ENCODE measurements at places on chromosomes 4 and X.
A peak's percentile ranks its signal among the peaks of the same experiment; 100 is the strongest.

DNA sequence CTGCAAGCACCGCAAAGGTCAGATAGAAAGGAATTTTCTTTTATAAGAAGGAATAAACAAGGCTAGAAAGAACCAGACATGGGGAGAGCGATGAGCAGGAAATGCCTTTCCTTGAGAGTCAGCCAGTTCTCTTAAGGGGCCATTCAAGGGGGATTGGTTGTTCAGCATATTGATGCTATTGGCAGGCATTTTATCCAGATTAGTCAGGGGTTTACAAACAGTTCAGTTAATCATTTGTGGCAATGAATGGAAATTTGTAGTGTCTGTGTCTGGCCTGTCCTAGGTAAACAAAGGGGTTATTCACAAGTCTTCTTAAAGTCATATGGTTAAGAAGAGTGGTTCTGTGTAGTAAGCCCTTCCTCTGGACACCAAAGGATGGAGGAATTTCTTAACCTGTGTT lies 184.7 kb upstream of the FRMPD4 start:
- no peak for DNase-seq

DNA sequence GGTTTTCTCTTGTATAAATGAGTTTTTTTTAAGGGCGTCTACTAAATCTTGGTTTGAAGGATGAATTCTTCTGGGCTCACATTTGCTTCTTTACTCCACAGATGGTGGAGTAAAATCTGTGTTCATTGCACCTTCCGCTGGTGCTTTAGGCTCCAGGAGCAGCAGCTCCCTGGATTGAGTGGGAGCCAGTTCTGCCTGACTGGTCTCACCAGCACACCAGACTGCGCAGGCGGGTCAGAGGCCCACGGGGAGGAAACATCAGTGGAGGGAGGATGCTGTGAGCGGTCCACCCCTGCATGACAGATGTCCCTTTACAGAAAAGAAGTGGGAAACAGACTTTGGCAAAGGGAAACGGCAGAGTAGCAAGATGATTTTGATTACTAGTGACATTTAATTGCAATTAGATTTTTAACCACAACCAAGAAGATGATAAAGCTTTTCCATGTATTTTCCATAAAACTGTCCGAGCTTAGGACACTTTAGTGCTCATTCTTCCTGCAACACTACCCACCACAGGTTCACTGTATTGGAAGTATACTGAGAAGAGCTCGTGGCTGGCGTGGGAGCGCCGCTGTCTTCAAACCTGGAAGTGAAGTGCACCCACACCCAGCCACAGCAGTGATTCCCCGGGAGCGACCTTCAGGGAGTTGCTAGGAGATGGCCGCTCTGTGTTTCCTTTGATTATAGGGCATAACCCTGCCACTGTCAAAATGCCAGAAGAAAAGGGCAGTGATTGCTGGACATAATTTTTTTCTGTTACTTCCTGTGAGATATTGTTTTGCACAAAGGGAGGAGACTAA lies 95.2 kb downstream of the SORBS2 start:
- no peak for DNase-seq

- no peak for DNase-seq
These were observed 48.3 kb downstream of the PDK3 start for GRCh38 chrX:24513416-24513815.

GRCh38 chr4:86221002-86221401 lies 138.9 kb downstream of the MAPK10 start:
- no peak for DNase-seq

DNA sequence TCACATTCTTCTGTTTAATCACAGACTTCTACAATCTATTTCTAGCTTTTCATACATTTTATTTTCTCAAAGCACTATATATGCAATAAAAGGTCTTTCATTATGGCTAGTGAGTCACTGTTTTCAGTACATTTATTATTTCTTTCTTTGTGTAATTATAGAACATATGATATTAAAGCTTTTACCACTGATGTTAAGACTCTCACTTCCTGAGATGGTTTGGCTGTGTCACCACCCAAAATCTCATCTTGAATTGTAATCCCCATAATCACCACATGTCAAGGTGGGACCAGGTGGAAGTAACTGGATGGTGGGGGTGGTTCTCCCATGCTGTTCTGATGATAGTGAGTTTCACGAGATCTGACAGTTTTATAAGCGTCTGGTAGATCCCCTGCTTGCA lies 41.9 kb downstream of the UBA6 start:
- DNase-seq: no peak

DNA sequence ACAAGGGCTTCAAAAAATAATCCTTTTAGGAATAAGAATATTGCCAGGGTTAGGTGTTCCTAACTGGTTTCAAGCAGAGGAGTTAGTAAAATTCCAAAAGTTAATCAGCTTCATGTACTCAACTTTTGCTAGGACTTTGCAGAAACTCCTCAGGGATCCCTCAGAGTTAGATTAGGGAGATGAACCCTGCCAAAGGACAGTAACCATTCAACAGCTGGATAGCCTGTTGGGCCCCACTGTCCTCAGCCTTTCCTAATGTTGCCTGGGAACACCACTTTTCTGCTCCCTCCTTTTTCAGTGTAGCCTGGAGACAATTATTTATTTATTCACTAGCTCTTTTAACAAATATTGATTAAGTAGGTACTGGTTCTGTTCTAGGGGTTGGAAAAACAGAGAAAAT lies 53.8 kb downstream of the NFKB1 start:
- no peak for DNase-seq

DNA sequence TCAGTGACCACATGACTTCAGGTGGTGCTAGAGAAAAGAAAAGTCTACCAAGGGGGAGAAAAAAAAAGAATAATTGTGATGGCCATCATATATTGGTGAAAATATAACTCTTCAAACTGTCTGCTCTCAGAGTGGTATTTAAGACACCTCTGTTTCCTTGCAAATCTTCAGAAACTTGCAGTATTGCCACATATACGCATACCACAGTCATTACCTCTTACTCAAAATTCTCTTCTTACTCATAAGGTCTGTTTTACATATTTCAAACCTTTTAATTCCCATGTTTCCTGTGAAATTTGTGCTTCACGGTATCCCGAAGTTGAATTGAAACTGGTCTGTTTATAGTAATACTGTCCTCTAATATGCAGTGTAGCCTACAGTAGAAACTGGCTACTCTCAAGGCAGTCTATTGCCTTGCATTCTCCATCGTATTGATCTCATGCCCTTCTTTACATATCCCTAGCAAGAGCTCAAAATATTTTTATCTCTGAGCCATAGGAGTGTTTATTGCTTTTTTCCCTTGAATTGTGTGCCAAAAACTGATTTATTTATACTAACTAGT lies 34.7 kb upstream of the LHFPL1 start:
- DNase-seq: no peak

DNA sequence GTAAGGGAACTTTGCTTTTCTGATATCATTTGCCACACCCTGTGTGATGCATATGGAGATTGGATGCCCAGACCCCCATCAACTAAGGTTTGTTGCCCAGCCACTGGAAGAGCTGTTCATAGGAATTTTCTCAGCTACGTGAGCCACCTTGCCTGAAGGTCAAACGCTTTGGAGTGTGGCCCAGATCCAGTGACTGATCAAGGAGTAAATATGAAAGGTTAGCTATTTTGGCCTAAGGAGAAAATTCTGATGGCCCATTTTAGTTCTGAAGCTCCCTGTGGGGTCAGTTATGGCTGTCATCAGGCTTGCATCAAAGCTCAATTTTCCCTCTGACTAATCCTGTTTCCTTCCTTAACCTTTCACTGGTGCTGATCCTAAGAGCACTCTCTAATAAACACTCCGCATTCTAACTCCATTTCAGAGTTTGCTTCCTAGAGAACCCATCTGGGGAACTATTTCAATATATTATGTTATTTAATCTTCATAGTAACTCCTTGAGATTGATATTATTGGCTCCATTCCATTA lies 407.7 kb downstream of the SPRY1 start:
- DNase-seq: no peak

- no peak for DNase-seq
These were observed 182.2 kb upstream of the TEX13C start for GRCh38 chrX:125137521-125137920.

GRCh38 chr4:143359644-143360193 lies 23.0 kb downstream of the GAB1 start:
- no peak for DNase-seq

- peak; percentile 9 for DNase-seq
These were observed 3.3 kb downstream of the COQ2 start for GRCh38 chr4:83281307-83281706.

GRCh38 chr4:49063670-49064069 lies 77.6 kb downstream of the CWH43 start:
- no peak for DNase-seq

DNA sequence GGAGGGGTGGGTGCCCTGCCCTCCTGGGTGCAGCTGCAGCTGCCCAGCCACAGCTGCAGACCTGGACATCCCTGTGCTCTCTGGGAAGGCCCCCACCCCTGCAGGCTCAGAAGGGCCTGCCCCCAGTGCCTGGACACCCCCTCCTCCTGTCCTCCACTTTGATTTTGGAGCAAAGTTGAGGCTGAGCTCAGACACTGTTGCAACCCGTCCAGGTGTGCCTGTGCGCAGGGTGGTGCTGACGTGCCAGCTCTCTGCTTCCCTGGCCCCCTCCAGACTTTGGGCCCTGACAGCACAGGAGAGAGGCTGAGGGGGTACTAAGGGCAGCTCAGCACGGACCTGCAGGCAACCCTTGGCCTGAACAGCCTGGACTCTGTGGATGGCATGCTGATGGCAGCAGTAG lies 750.3 kb downstream of the ARAP2 start:
- no peak for DNase-seq

DNA sequence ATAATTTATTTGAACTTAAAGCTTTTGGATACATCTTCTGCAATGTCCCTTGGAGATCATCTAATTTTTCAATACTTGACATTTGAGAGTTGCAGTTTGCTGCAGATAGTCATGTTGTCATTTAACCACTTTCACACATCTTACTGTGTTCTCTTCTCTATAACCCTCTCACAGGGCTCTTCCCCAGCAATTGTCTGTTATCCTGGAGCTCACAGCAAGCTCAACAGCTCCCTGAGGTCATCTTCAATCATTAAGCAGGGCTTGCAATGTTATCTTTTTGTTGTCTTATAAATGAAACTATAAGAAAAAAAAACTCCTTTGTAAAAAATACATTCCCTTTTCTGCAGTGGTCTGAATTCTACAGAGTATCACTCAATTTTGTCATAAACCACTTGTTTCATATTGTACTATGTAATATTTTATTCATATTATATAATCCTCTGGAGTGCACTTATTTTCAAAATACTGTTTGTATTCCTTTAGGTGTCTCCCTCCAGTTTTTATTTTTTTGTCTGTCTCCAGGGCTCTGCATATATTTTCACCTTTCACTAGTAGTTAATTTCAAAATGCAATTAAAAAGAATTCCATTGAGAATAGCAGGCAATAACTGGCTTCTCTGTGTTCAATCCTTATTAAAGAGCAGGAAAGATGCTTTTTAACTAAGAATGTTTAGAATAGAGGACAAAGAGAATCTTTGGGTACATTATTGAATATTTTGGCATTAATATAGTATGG lies 106.3 kb upstream of the ARSJ start:
- no peak for DNase-seq

DNA sequence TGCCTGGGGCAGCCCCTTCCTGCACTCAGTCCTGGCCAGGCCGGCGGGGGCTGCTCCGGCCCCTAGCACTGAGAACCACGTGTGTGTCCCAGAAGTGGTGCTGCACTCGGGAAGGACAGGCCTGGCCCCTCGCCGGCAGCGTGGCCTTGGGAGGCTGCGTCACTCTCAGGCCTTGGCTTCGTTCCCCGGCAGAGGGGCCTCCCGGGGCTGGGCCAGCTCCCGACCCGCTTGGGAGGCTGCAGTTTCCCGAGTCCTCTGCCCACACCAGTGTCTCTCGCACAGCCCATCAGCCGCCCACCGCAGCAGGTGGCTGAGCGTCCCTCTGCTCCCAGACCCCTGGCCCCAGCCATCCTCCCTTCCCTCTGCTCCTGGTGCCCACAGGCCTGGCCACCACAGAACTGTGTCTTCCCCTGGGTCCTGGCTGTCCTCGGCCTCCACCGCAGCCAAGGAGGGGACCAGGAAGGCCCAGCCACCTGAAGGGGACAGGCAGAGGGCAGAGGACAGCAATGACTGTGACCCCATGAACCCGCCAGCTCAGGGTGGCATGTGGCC lies 10.9 kb upstream of the CPLX1 start:
- DNase-seq: no peak

GRCh38 chr4:82733636-82734035 lies 65.0 kb downstream of the SCD5 start:
- no peak for DNase-seq

GRCh38 chr4:89765966-89766365 lies 71.0 kb downstream of the SNCA start:
- no peak for DNase-seq

DNA sequence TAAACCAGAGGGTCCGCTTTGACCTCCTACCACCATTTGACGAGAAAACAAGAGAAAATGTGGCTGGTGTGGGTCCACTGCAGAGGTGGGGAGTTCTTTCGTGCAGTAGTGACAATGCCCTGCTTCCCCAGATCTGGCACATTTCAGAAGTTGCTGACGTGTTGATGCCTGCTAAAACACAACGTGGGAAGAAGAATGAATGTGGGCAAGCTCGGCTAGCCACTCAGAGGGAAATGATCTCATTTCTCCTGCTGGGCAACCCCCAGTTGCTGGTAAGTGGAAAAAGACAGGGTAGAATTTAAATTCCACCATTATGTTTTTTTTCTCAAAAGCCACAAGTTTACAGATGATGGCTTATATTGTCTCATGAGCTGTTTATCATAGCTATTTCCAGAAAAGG lies 77.9 kb downstream of the LUZP4 start:
- DNase-seq: no peak

DNA sequence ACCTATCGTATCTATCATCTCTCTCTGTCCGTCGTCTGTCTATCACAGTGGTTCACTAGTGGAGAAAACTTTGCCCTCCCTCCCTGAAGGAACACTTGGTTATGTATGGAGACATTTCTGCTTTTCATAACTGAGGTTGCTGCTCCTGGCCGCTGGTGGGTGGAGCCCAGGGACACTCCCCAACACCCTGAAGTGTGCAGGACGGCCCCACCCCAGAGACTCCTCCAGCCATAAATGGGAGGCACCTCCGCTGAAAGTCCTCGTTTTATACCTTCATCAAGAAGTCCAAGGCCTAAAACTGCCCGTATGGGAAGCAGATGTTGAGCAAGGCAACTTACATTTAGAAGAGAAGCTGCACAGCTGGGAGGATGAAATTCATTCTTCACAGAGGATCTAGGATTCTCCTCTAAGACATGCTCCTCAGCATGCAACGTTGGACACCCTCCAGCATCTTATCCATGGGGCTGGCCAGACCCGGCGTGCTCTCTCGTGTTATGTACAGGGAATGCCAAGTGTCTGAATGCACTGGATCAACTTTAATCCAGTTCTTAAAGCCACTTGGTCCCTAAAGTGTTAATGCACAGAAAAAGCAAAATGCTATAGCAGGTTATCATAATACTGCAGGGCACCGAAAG lies 43.5 kb downstream of the PRKX start:
- no peak for DNase-seq

DNA sequence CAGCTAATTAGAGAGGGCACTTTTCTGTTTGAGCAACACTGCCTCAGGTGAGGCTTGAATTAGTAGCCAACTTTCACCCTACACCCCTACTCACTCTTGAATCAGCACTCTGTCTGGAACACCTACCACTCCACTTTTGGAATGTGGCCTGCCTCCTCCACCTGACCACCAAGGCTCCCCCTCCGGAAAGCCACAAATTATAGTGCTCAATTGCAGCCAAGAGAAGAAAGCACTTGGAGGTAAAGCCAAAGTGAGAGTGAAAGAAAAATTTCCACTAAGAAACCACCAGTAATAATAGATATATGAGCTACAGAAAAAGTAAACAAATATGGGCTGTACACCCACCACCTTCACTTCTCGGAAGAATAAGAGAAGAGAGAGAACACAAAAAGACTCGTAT lies 41.1 kb downstream of the PPP3CA start:
- DNase-seq: no peak

- peak; percentile 71 for DNase-seq
These were observed at the start of gene GPRASP1 for GRCh38 chrX:102651242-102652011. Gene GPRASP1 (plus strand): TSS chrX:102651483. CDS start chrX:102653914, 2,431 bp downstream.
